ENCODE measurements at places on chromosomes 16 and 17. TPM values are rescaled to one million over a fixed set of nuclear protein-coding genes. Genes with fewer than 3 reads are reported as not detected.

- DNase-seq, result no peak
- no peaks in the 10 kb centered on the region for H3K4me1 ChIP-seq
- H3K27me3 ChIP-seq, result no peaks in the 10 kb centered on the region
- H3K27ac ChIP-seq, result no peak overlapping the region
- no peak overlapping the region for H3K4me3 ChIP-seq
- H3K36me3 ChIP-seq, result no peaks in the 10 kb centered on the region
Observed at GRCh38 chr16:13435415-13435814, 484.5 kb upstream of the ERCC4 start.

DNA sequence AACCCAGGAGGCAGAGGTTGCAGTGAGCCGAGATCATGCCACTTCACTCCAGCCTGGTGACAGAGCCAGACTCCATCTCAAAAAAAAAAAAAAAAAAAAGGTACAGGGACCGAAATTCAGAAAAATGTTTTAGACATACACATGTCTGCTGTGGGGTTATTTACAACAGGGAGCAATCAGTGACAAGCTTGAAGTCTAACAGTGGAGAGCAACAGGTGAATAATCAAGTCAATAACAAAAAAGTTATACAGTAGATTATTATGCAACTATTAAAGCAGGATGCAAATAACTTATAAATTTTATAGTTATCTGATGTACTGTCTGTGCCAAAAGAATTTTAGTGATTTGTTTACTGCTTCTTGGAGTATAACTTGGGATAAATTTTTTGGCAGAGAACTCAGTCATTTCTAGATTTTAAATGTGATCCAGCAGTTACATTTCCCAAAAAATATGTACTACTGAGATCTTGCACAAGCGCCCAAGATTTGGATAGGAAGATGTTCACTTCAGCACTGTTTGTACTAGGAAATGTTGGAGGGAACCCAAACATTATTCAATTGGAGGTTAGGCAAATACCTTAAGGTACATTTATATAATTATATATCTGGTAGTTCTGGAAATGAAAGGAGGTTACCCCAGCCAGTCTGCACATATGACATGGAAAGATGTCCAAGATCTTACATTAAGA lies 34.1 kb downstream of the EEF2K start:
- H3K4me3 ChIP-seq, result no peak overlapping the region
- H3K27me3 ChIP-seq, result no peaks in the 10 kb centered on the region
- peaks cover 8% of the 10 kb centered on the region for H3K4me1 ChIP-seq
- peaks cover 27% of the 10 kb centered on the region for H3K36me3 ChIP-seq
- no peak overlapping the region for H3K27ac ChIP-seq

DNA sequence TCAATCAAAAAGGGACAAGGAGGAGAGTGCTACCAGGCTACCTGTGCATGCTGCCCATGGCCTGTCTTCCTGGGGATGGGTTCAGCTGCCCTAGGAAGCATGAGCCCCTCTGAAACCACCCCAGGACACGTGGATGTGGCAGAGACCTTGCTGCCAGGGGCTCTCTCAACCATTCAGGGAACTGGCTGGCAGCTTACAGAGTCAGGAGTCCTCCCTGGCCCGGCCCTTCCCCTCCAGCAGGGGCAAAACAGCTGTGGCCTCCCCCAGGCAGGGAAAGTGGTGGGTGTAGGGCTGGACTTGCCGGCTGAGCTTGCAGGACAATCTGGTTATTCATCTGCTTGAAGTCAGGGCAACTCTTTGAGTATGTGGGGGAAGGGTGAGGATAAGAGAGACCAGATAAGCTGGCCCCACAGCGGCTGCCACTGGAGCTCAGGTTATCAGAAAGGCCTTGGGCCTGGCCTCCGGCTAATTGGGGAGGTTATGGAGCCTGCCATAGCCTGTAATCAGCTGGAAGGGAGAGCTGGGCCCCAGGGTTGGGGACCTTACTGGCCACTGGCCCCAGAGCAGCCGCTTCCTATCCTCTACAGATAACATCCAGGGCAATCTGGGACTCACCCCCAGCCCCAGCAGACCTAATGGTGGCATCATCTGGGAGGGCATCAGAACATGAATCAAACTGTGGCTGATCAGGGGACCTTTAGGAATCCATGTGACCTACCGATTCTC lies 5.6 kb upstream of the TBX2 start:
- no peaks in the 10 kb centered on the region for H3K4me1 ChIP-seq
- peaks cover 35% of the 10 kb centered on the region for H3K27me3 ChIP-seq
- no peak overlapping the region for H3K27ac ChIP-seq
- H3K36me3 ChIP-seq, result peaks cover 6% of the 10 kb centered on the region
- H3K4me3 ChIP-seq, result no peak overlapping the region

- peak; percentile 28 for DNase-seq
- peaks cover 69% of the 10 kb centered on the region for H3K4me1 ChIP-seq
- peak overlapping the region; percentile 43 for H3K27ac ChIP-seq
Observed at GRCh38 chr16:53781023-53781605, 77.2 kb downstream of the FTO start.

DNA sequence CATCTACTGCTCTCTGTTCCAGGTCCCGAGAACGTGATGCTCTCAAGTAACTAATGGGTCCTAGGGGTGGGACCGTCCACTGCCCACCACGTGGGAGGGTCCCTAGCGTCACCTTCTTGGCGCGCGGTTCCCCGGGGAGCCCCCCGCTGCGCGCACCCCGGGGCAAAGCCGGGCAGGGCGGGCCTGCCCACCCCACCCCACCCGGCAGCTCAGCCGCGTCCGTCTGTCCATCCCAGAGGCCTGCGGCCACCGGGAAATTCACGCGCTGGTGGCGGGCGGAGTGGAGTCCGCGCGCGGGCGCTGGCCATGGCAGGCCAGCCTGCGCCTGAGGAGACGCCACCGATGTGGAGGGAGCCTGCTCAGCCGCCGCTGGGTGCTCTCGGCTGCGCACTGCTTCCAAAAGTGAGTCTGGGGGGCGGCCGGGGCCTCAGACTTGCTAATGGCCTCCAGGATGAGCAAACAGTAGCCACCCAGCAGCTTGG lies 494 bp downstream of the PRSS41 start:
- H3K4me1 ChIP-seq, result peaks cover 40% of the 10 kb centered on the region
- H3K36me3 ChIP-seq, result peaks cover 14% of the 10 kb centered on the region
- H3K27ac ChIP-seq, result no peak overlapping the region
- no peak for DNase-seq

The TBC1D3K gene
- not detected for total RNA-seq

- peak overlapping the region; percentile 82 for H3K4me3 ChIP-seq
- H3K36me3 ChIP-seq, result peaks cover 98% of the 10 kb centered on the region
- DNase-seq, result no peak
- H3K27ac ChIP-seq, result peak overlapping the region; percentile 96
- H3K4me1 ChIP-seq, result peaks cover 86% of the 10 kb centered on the region
Observed at GRCh38 chr17:50060951-50061712, 5.2 kb downstream of the ITGA3 start.

The KCNJ2 gene
- not detected for total RNA-seq

DNA sequence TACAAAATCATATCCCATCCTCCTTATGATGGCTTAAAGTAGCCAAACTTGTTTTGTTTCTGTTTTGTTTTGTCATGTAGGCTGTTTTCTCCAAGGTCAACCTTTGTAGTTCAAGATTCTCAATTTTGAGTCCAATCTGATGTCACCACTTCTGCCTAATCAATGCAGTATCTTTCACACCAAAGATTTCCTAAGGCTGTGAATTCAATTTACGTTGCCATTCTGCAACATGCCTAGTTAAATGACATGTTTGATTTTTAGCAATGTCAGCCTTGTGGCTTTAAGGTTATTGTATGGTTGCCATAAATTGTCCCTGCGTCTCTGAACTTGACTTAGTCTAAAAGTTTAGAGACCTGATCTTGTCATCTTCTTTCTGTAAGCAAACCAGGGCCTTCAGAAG lies 20.4 kb downstream of the ZNF213 start:
- H3K4me1 ChIP-seq, result peaks cover 33% of the 10 kb centered on the region
- H3K27ac ChIP-seq, result no peak overlapping the region
- no peak for DNase-seq
- peaks cover 70% of the 10 kb centered on the region for H3K36me3 ChIP-seq
- no peaks in the 10 kb centered on the region for H3K27me3 ChIP-seq

DNA sequence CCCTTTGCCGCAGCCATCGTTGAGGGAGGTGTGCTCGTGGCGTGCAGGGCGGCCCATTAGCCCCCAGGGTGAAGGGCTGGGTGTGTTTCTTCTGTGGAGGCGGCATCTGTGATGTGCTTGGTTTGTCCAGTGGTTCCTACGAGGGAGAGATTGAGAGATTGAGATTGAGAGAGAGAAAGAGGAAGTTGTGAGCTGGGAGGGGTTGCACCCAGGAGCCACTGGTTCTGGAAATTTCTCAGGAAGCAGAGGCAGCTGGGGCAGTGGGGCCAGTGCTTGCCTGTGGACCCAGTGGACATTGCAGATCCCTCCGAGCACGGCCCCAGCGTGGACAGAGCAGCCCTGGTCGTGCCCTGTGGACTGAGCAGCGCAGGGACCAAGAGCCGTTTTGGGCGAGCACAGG lies 72.0 kb upstream of the ZNF750 start:
- H3K36me3 ChIP-seq, result peaks cover 11% of the 10 kb centered on the region
- no peak for DNase-seq
- H3K4me1 ChIP-seq, result no peaks in the 10 kb centered on the region
- H3K27ac ChIP-seq, result no peak overlapping the region
- no peaks in the 10 kb centered on the region for H3K27me3 ChIP-seq

DNA sequence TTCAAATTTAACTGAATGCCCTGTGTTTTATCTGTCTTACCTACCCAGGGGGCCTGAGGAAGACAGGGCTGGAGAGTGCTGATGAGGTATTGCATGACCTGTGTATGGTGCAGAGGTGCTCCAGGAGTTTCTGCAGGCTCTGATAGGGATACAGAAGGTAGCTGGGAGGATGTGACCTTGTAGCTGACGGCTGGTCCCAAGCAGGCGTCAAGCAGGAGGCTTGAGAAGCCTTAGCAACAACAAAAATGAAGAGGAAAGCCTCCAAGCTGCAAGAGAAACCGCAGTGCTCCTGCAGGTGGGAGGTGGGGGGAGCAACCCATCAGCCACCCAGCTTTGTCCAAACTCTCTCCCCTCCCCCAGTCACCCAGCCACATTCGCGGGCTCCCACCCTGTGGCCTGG lies 40.4 kb downstream of the LAT start:
- no peaks in the 10 kb centered on the region for H3K36me3 ChIP-seq
- DNase-seq, result no peak
- H3K27ac ChIP-seq, result no peak overlapping the region

GRCh38 chr16:12148120-12148519 lies 171.6 kb downstream of the SNX29 start:
- H3K27ac ChIP-seq, result no peak overlapping the region
- no peak for DNase-seq
- no peak overlapping the region for H3K4me3 ChIP-seq
- H3K4me1 ChIP-seq, result no peaks in the 10 kb centered on the region

- no peak overlapping the region for H3K4me3 ChIP-seq
- DNase-seq, result no peak
- no peak overlapping the region for H3K27ac ChIP-seq
- H3K4me1 ChIP-seq, result no peaks in the 10 kb centered on the region
- peaks cover 84% of the 10 kb centered on the region for H3K27me3 ChIP-seq
Observed at GRCh38 chr17:47778184-47778635, 43.4 kb downstream of the OSBPL7 start.

- H3K4me3 ChIP-seq, result no peak overlapping the region
- no peaks in the 10 kb centered on the region for H3K4me1 ChIP-seq
- no peak for DNase-seq
- H3K27ac ChIP-seq, result no peak overlapping the region
- H3K27me3 ChIP-seq, result no peaks in the 10 kb centered on the region
- peaks cover 14% of the 10 kb centered on the region for H3K36me3 ChIP-seq
Observed at GRCh38 chr16:29883987-29884386, 15.4 kb downstream of the SEZ6L2 start.

The CACNG5 gene
- total RNA-seq, result not detected

DNA sequence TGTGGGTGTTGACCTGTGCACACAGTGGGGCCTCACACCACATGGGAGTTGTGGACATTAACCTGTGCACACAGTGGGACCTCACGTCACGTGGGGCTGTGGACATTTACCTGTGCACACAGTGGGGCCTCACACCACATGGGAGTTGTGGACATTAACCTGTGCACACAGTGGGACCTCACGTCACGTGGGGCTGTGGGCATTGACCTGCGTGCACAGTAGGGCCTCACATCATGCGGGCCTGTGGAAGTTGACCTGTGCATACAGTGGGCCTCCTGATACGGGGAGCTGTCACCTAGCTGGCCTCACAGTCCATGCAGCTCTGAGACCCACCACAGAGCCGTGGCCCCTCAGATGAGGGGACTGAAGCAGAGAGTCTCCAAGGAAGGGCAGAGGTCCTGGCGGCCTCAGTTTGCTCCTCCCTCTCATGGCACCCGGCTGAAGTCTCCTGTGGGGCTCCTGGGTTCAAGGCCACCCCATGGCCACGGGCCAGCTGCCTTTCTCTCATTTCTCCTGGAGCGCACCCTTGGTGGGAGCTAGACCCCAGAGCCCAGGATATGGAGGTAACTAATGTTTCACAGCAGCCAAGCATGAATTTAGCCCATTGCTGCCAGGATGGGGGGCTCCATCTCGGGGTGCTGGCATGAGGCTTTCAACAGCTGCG lies 21.0 kb downstream of the CACNA1H start:
- H3K4me3 ChIP-seq, result no peak overlapping the region
- no peak overlapping the region for H3K27ac ChIP-seq
- H3K36me3 ChIP-seq, result no peaks in the 10 kb centered on the region
- H3K4me1 ChIP-seq, result peaks cover 8% of the 10 kb centered on the region
- DNase-seq, result no peak
- peaks cover 88% of the 10 kb centered on the region for H3K27me3 ChIP-seq

- H3K36me3 ChIP-seq, result no peaks in the 10 kb centered on the region
- no peak overlapping the region for H3K27ac ChIP-seq
- no peak overlapping the region for H3K4me3 ChIP-seq
- no peaks in the 10 kb centered on the region for H3K27me3 ChIP-seq
Observed at GRCh38 chr17:58364270-58364942, 12.4 kb upstream of the SUPT4H1 start.

DNA sequence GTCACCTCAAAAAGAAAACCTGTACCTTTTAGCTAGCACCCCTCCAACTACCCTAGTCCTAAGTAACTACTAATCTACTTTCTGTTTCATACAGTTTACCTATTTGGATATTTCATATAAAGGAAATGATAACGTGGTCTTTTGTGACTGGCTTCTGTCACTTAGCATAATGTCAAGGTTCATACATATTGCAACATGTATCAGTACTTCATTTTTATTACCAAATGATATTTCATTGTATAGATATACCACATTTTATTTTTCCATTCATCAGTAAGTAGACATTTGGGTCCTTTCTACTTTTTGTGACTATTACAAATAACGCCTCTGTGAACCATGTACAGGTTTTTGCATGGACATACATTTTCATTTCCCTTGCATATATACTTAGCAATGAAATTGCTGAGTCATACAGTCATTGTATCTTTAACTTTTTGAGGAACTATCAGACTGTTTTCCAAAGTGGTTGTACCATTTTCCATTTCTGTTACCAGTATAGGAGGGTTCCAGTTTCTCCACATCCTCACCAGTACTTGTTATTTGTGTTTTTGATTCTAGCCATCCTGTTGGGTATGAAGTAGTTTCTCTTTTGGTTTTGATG lies 23.7 kb downstream of the MOSMO start:
- H3K27me3 ChIP-seq, result no peaks in the 10 kb centered on the region
- peaks cover 45% of the 10 kb centered on the region for H3K4me1 ChIP-seq
- DNase-seq, result no peak
- peak overlapping the region; percentile 81 for H3K27ac ChIP-seq
- no peak overlapping the region for H3K4me3 ChIP-seq
- H3K36me3 ChIP-seq, result peaks cover 26% of the 10 kb centered on the region

The KAT8 gene
- total RNA-seq, result 69.9 TPM

Measured in Calu3 (cell line).